ENCODE measurements at places on chromosomes 12 and 14.
A peak's percentile ranks its signal among the peaks of the same experiment; 100 is the strongest.

- no peak for DNase-seq
Measured at GRCh38 chr12:69254046-69254445, 14.7 kb downstream of the CPSF6 start.

DNA sequence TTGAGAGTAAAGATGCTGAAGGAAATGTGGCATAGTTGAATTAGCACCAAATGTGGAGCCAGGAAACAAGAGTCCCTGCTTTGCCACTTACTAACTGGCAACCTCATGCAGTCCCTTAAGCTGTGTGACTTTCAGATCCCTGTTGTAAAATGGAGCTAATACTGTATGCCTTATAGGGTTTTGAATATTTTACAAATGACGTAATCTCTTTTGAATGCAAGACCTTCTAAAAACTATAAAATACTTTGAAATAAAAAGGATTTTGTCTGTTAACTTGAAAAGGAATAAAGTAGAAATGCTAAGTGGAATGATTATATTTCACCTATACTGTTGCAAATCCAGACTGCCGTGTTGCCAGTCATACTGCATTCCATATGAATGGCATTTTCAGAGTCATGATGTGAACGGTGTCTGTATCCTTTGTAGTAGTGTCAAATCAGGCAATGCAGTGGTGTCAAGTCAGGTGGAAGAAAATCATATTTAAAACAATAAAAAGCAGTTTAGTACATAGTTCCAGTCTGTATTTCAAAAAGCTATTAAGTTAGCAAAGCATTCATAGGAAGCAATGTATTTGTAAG is 21.3 kb downstream of the KCNA5 start:
- DNase-seq: no peak

DNA sequence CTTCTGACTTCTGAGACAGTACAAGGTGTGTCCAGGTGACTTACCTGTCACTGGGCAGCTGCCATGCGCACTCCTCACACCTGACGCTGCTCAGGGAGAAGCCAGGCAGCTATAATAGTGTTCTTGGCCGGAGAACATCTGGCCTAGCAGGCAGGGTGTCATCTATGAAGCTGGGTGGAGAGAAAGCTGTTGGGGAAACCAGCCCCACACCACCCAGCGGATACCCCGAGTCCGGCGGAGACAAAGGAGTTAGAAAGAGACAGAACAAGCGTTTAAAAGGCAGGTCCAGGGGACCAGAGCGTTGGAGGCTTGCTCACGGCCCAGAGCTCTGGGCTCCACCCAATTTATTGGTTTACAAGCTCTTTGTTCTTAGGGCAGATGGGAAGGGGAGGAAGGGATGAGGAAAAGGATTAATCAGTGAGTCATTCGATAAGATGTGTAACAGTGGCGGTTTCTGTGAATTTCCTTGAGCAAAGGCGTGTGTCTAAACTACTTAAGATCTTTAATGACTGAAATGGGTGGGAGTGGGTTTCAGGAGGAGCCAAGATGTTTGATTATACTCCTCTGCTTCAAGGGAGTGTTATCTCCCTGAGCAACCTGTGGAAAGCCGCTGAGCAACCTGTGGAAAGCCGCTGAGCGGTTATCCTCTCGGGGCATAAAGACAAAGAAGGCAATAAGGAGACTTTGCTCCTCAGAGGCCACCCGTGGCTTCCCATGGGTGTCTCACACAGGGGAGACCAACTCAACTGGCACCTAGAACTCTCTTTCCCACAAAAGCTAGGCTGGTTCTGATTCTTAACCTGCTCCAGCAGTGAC is at the start of gene GALNT8:
Gene GALNT8, plus strand, starts transcription at position 580 of the 816 bp plus-strand sequence. CDS start 278 bp downstream, outside the sequence.
- no peak for DNase-seq

- no peak for DNase-seq
Measured at GRCh38 chr14:32129124-32129523, 52.0 kb downstream of the ARHGAP5 start.

DNA sequence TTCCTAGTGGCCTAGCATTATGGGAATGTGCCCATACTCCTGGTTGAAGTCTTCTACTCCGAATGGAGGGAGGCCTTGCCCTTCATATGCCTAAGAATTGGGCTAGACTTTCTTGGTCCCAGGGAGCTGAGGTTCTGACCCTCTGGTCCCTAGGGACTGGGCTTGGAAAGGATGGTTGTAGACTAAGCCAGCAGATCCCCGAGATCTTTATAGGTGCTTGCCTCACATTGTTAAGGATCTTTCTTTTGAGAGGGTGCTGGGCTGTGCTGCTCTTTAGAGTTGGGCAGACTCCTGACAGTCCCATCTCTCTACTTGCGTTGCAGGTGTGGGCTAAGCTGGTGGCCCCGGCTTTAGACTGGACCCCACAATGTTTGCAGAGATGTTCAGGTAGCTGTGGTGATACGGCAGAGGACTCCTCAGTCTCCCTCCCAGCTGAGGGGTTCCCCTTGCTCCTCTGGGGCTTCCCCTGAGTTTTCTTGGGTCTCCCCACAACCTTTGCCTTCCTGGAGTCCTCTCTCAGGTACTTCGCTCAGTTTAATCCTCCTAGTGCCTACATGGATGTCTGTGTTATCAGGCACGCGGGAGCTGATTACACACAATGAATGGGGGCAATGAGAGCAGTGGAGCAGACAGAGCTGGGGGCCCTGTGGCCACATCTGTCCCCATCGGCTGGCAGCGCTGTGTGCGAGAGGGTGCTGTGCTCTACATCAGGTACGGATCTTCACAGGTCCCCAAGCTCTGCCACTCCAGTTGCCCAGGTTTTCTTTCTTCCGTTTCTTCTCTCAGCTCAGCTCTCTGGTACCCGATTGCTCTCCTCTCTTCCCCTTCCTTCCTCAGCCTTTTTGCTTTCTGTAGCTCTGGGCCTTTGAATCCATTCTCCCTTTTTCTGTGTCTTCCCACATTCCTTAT is 1.3 kb downstream of the MBD6 start:
- DNase-seq: no peak

DNA sequence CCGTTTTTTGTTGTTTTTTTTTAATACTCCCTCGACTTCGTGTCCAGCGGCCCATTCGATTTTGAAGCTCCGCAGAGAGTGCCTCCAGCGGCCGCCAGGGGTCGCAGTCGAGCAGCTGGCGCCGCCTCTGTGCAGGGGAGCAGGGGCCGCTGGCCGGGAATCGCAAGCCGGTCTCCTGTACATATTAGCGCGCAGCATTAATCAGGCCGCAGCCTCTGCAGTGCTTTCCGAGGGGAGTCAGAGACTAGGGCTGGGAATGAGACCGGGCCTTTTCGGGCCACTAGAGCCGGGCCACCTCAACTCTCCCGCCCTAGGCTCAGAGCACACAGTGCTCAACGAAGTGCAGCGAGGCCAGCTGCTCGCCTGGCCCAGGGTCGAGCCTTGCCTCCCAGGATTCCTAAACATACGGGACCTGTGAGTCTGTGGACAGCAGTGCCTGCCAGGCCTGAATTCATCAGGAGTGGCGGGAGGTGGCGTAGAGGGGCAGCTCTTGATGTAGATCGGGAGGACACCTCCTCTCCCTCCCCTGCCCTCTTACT is 81.8 kb downstream of the EMP1 start:
- peak; percentile 66 for DNase-seq

DNA sequence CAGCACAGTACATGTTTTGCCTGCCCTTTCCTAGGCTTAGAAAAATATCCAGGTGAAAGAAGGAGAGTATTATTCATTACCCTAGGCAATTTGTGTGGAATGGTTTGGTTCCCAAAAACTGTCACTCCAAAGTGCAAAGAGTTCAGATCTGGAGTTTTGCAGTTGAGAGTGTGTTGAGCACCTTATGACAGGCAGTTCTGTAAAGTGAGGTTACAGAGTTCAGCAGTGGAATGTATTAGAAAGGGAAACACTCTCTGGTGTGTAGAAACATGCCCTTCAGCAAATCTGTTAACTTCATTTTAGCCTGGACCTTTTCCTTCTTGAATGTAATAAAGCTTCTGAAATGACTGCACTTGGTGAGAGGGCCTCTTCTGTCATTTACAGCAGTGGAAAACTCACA is 154.0 kb upstream of the SSTR1 start:
- DNase-seq: no peak

GRCh38 chr12:2974560-2974971 is 15.4 kb downstream of the TEAD4 start:
- DNase-seq: no peak

- DNase-seq: no peak
Measured at GRCh38 chr12:101859664-101860607, 17.4 kb upstream of the DRAM1 start.

DNA sequence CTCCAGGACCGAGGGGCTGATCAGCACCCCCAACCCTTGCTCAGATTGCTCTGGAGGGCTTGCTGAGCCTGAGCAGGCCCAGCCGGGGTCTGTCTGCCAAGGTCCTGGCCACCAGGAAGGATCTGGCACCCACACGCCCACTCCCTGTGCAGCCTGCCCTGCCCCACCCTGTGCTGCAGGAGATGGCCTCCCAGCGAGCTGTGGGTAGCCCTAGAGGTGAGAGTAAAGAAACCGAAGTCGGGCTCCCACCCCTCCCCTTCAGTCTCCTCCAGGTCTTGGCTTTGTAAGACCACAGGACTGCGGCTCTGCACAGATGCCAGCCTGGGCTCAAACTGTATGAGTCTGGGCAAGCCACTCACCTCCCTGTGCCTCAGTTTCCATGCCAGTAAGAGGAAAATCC is 307.8 kb downstream of the BCL11B start:
- DNase-seq: no peak

GRCh38 chr12:130916241-130916911 is 37.3 kb upstream of the ADGRD1 start:
- DNase-seq: no peak

DNA sequence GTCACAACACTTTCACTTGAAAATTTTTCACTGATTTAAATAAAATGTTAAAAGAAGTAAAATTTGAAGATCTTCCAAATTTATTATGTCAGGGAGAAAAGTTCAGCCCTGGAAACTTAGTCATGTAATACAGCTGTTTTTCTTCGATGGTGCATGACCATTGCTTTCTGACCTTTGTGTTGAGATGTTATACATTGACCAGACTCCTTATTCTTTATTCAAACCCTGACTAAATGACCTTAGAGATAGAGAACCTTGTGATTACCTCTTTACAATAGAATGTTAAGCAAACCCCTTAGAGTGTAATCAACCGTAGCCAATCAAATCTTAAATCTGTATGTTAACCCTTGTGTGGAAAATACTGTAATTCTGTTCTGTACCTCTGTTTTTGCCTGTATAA is 34.5 kb downstream of the PLCZ1 start:
- DNase-seq: no peak

DNA sequence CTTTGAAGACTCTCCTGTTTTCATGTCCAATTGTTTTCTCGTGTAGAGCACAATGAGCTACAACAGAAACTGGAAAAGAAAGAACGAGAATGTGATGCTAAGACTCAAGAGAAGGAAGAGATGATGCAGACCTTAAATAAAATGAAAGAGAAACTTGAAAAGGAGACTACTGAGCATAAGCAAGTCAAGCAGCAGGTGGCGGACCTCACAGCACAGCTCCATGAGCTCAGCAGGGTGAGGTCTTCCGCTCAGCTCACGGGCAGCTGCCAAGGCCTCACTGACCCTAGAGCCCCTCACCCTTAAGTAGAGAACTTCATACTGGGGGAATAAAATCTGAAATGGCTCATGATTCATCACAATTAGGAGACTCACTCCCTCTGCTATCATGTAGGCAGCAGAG is 134.7 kb downstream of the GPR135 start:
- no peak for DNase-seq

DNA sequence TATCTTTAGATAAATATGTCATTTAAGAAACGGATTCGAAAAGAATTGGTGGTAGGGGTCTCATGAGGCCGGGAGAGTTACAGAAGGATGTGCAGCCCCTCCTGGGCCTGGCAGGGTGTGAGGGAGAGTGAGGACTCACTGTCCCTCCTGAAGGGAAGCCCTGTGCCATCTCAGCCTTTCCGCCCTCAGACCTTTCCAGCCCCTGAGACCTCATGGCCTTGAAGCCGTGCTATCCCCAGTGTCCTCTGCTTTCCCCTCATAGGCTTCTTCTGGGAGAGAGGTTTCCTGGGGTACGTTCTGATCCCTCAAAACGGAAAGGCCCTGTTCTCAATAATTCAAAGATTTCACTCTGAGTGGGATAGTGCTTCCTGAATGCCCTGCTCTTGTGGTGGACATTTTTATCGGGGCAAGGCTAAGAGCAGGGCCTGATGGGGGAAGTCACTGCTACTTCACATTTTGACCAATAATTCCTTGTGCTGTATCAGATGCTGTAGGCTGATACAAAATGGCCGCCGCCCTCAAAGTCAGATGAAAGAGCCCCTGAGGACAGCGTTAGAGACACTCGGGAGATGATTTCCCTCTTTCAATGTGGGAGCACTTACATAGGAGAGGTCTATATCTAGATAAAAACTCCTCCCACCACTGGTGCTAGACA is 1.3 kb downstream of the CD4 start:
- DNase-seq: peak; percentile 49

GRCh38 chr14:60220917-60221316 is 28.1 kb upstream of the PPM1A start:
- no peak for DNase-seq

GRCh38 chr12:5027046-5027821 is 16.4 kb upstream of the KCNA5 start:
- no peak for DNase-seq

GRCh38 chr12:130954544-130954831 is 781 bp downstream of the ADGRD1 start:
- no peak for DNase-seq

- DNase-seq: no peak
Measured at GRCh38 chr14:77347751-77348150, 26.9 kb downstream of the GSTZ1 start.

DNA sequence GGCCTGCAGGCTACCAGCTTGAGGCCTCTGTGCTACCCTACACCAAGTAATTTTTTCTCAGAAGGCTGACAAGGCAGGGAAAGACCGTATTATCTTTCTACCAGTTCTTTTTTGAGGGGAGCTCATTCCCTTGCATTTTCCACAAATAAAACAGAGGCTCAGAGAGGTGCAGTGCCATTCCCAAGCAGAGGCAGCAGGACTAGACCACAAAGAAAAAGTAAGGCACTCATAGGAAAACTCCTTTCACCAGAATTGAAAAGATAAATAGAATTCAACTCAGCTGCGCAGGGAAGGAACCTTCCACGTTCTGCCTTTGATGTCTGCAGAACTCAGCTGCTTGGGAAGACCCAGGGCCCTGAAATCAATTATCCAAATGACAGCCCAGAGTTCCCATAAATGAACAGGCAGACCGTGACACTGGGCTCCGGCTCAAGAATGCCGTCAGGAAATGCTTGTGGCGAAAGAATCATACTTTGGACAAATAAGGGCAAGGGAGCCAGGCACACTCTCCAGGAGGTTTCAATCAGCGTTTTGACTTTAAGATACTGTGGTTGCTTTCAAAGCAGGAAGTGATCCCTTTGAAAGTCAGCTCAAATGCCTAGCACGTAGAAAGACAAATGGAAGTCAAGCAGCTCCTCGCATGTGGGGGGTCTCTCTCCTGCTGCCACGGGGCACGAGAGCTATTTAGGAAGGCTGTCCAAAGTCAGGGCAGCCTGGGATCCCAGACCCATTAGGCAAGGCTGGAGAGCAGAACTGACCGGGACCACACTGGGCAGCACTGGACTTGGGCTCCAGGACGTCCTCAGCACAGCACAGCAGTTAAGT is 14.0 kb downstream of the KCTD10 start:
- DNase-seq: no peak

GRCh38 chr12:55614764-55615163 is 21.9 kb upstream of the OR10P1 start:
- no peak for DNase-seq

Measured in activated T-cell treated with anti-CD3 and anti-CD28 coated beads, Interleukin-2, amount 50 U/mL, for 1 hour (primary cell).